ENCODE measurements at places on chromosomes 1 and 21. TPM values are rescaled to one million over a fixed set of nuclear protein-coding genes. Genes with fewer than 3 reads are reported as not detected.

Gene RAB25
- not detected for total RNA-seq

Gene CFAP107
- total RNA-seq, result not detected

Gene STIL
- total RNA-seq, result 28.0 TPM

Gene IGSF9
- not detected for total RNA-seq

Gene SON
- 351 TPM for total RNA-seq

Gene LRRC8C
- 73.1 TPM for total RNA-seq

Gene HCN3
- 3.2 TPM for total RNA-seq

Gene SLC6A17
- not detected for total RNA-seq

DNA sequence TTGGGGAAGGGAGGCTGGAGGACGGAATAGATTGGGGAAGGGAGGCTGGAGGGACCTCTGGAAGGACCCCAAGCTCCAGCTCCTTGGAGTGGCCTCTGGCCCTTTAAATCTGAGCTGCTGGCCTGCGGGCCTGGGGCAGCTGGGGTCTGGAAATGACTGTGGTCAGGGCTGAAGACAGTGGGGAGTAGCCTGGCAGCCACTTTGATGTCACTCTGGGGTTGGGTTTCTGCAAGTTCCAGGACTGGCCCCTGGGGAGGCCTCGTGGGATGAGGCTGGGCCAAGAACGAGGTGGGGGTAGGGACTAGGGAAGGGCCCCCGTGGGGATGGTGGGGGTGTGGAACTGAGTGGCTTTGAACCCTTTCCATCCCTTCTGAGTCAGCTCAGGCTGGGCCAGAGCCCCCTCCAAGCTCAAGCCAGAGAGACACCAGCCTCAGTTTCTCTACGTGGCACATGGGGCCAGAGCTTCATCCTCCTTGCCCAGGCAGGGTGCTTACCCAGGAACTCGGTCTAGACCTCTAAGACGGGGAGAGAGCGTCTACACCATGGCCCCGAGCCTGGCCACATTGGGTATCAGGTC lies 59.7 kb downstream of the ALPL start:
- DNase-seq, result no peak

- no peak for DNase-seq
Measured at GRCh38 chr1:38860454-38860795, 853 bp upstream of the RRAGC start.

DNA sequence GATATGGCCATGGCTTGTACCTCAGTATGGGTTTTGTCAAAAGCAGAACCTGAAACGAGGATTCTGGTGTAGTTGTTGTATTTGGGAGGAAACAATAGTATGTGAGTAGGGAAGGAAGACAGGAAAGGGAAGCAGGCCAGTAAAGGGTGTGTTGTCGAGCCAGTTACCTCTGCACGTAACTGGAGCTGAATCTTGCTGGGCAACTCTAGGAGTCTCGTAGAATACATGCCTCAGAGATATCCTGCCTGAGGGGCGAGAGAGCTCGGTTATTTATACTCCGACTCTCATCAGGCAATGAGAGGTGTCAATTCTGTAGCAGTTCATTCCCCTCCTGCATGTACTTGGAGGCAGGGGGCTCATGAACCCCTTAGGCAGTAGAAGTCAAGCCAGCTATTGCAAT lies 45.9 kb upstream of the KIF26B start:
- DNase-seq, result no peak

- peak; percentile 85 for DNase-seq
Measured at GRCh38 chr21:20997636-20998455, at the start of gene NCAM2. Gene NCAM2 (plus strand): TSS chr21:20998409.

DNA sequence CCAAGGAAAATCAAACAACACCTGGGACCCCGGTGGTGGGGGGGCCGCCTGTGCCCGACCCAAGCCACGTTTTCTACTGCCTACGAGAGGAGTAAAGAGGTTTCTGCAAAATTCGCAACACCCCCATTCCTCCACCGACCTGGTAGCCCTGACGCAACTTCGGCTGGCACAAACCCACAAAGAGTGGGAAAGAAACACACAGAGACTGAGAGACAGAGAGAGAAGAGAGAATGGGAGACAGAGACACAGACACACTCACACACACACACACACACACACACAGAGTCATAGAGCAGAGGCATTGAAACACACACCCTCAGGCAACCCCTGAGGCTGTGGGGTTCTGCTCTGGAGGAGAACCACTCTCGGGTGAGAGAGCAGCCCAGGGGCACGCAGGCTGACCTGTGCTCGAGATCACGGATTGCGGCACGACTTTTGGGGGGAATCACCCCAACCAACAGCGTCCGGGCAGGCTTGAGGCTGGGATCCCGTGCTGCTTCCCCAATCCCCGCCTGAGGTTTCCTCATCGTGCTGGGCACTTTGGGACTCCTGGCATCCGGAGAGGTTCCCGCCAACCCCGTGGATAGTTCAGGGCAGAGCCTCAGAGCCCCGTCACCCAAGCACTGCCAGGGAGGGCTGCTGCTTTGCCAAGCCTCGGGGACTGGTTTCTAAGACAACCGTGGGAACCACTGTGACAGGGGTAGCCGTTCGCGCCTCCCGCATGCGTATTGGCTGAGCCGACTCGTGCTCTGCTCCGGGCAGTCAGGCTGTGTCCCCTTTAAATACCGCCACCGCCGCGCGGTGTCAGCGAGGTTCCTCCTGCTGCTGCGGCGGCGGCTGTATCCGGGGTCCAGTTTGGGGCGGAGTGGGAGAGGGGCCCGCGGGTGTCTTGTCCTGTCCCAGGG lies 682.4 kb upstream of the TPTE start:
- DNase-seq, result no peak

GRCh38 chr21:28738882-28739281 lies 253.8 kb downstream of the LTN1 start:
- no peak for DNase-seq

DNA sequence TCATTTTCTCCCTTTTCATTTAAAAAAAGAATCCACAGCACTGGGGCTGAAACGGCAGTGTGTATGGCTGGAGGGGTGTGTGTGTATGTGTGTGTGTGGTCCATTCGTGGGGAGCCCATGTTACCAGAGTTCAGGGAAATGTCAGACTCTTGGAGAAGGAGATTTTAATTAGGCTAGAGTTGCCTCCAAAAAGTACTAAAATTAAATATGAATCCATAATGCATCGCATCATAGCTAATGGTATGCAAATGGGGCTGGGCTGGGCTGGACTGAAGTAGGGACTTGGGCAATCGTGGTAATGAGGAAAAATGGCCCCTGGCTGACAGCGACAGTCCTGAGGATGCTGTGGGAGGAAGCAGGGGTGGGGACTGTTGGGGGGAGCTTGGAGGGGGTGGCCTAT lies 24.8 kb downstream of the GRIK3 start:
- no peak for DNase-seq

DNA sequence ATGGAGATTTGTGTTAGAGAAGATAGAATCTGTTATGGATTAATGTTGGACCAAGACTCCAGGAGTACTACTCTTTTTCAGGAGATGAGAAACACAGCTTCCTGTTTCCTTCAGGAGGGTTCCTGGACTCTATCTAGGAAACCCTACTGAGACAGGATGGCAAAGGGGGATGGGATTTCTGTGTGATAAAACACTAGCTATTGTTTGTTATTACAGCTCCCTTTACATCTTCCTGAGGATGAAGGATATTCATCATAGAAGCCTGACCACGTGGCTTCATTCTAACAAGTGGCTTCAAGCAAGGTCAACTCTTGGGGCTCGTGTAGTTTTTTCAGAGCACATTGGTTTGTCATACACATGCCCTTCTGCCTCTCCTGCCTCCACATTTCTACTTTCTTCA lies 33.3 kb downstream of the RGL1 start:
- no peak for DNase-seq

DNA sequence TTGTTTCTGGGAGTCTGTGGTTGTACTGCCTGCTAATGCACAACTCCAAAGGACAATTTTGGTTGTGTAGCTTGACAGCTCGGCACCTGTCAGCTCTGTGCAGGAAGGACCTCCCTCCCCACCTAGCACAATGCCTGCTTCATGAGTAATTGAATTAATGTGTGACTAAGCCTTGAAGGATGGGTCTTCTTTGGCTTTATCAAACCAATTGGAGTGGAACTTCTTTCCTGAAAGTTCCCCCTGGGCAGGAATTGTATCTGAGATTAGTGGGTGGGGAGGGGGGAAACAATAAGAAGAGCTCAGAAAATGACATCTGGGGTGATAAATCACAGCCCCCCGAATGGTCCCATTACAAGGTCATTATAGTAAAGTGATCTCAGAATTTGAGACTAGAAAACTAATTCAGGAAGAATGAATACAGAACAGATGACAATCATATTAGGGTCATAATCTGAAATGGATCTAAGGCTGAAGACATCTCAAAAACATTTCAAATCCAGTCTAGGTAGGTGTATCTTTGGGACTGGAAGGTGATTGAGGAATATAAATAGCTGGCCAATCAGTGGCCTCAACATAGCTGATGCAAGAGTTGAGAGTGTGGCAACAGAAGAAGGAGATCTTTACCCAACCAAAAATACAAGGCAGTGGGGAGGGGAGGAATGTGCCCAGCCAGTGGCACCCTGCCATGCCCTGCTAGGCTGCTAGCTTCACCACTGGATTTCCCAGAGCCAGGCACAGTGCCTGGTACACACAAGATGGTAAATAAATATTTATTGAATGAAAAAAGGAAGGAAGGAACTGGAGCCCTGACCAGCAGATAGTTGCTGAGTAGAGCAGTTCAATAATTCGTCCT lies 10.1 kb upstream of the SESN2 start:
- peak; percentile 72 for DNase-seq

GRCh38 chr1:109109906-109110305 lies 4.0 kb upstream of the ELAPOR1 start:
- no peak for DNase-seq

DNA sequence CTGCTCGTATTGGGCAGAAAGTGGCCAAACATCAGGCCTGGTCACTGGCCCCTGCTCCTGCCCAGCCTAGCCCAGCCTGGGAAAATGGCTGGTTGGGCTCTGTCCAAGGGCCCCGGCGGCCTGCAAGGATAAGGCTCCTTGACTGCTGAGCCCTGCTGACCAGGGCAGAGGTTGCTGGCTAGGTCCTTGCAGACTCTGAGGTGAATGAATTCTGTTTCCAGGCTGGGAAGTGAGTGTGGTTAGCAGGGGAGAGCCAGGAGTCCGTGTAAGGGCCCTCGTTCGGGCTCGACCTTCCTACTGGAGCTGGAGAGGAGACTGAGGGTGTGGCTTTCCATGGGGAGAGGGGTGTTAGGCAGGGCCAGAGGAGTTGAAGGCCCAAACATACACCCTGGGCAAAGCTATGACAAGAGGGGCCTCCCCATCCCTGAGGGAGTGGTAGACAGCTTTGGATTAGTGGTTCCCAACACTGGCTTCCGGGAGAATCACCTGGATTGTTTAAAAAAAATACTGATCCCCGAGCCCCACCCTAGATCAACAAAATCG lies 20.6 kb downstream of the CSF1 start:
- no peak for DNase-seq

- no peak for DNase-seq
Measured at GRCh38 chr21:28936721-28937120, 56.0 kb downstream of the LTN1 start.

- DNase-seq, result no peak
Measured at GRCh38 chr1:171366085-171366484, 52.1 kb downstream of the FMO4 start.

DNA sequence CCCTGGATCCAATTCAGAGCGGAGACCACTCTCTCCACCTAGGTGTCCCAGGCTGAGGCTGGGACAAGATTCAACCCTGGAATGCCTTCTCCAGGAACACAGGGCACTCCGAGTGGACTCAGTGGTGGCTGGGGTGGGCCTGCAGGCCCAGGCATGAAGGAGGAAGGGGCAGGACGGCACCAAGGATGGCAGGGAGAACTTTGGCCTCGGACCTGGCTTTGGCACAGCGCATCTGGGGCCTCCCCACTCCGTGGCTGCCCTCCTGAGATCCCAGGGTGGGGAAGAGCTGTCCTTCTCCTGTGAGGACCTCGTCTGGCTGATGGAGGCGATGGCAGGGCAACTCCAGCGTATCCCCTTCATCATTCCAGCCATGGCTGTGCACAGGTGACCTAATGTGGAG lies 35.6 kb downstream of the DHCR24 start:
- DNase-seq, result no peak

- no peak for DNase-seq
Measured at GRCh38 chr1:222187566-222188332, 360.2 kb downstream of the HHIPL2 start.

GRCh38 chr1:39398278-39399021 lies 93.0 kb upstream of the BMP8A start:
- peak; percentile 63 for DNase-seq

- no peak for DNase-seq
Measured at GRCh38 chr1:44447051-44447810, 42.2 kb downstream of the RNF220 start.

GRCh38 chr1:71179997-71180396 lies 99.2 kb upstream of the ZRANB2 start:
- no peak for DNase-seq

DNA sequence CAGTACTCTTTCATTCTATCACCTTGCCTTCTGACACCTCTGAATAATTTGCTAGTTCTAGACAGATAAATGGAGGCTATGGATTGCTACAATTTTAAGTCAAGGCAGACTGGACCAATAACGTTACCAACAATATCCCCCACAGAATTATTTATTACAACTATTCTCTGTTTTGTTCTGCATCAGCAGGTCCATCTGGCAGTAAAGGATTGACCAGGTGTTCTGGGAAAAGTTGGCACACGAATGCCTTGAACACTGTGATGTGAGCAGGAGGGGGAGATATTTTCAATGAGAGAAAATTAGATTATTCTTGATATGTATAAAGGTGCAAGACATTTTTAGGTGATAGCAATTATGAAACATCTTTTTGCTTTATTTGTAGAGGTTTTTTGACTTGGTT lies 718.8 kb upstream of the TMPRSS15 start:
- no peak for DNase-seq

DNA sequence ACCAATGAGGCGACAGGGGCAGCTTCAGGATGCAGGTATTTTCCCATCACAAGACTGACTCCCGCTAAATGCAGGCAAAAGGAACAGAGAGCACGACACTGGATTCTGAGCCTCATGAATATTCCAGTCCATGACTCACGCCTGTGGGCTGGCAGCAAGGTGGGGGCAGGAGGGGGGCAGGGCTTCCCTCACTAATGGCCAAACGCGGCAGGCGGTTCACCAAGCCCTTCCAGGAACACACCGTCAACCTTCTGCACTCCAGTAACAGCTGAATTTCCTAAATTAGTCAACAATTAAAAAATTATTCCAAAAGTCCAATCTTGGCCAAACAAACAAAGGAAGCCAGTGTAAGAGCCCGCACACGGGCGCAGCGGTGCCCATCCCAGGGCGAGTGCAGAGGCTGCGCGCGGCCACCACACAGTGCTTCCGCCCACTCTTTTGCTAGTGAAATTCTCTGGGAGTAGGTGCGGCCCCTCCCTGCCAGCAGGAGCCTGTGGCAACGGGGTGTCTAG lies 12.5 kb upstream of the GPR153 start:
- no peak for DNase-seq

GRCh38 chr21:15077529-15078145 lies 12.8 kb upstream of the NRIP1 start:
- DNase-seq, result no peak

DNA sequence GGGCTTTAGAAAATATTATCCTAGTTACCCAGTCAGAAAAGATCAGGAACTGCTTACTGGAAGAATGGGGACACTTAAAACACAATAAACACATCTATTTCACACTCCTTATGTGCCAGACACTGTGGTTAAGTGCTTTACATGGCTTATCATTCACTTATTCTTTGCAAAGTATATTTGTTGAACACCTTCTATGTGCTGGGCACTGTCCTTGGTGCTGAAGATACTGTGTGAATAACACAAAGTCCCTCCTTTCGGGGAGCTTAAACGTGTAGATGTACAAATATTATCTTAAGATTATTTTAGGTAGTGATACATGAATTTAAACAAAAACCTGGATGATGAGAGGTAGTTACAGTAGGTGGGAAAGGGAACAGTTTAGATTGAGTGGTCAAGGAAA lies 169.3 kb downstream of the ST6GALNAC5 start:
- DNase-seq, result peak; percentile 65

- no peak for DNase-seq
Measured at GRCh38 chr1:235597867-235598553, 51.6 kb downstream of the GNG4 start.
